Ascending aorta (tissue), 2 donors: ENCODE measurements at places on chromosomes 2 and 18. TPM values are rescaled to one million over a fixed set of nuclear protein-coding genes. Genes with fewer than 3 reads are reported as not detected.

- no peak for DNase-seq
Observed at GRCh38 chr2:39530411-39530866, 93.4 kb upstream of the MAP4K3 start.

DNA sequence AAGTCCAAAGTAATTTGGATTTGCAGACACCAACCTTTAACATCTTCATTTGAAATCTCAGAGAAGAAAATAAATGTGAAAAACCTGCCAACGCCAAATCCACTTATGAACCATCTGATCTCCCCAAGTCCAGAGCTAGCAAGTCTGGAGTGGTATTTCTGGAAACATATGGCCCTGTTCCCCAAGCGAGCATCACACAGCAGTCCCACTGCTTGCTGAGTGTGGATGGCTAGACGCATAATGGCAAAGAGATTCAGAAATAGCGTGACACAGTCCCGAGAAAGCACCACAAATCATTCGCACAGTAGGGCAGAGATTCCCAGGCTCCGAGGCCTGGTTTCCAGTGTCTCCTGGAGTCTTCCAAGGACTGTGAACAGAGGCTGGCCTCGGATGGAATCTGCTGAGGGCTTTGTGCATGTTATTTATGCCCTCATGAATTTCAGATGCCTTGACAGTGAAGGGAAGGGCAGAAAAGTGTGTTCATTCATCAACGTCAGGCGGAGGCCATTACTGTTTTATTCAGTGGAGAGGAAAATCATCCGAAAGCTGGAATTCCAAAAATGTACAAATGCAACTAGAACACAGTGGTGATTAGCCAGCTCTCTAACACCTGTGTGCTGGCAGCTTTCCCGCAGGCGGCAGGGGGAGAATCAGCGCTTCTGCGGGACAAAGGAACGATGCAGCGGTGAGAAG is 417.0 kb downstream of the EIPR1 start:
- DNase-seq = no peak

- no peak for DNase-seq
Observed at GRCh38 chr2:197121255-197121654, 189.3 kb downstream of the ANKRD44 start.

DNA sequence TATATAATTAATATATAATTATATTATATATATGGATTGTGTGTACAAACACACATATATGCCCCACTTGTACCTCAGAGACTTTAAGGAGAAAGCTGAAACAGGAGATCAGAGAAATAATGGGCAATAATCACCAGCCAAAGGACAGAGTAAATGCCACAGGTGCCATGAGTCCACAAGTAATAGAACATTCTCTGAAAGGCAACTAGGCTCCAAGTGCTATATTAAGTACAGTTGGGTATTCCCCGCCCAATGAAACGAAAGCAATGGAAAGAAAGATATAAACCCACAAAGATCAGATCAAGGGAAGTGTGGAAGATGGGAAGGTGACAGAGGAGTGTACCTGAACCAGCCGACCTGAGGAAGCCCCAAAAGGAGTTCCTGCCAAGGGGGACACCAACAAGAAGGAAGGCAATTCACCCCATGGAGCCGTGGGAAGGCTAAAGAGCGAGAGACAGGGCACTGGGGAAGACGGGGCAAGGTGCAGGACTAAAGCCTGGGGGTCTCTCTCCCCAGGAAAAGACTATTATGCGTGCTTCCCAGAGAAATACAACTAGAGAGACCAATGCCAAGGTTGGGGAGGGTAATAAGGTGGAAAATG is 19.0 kb downstream of the DYM start:
- no peak for DNase-seq

DNA sequence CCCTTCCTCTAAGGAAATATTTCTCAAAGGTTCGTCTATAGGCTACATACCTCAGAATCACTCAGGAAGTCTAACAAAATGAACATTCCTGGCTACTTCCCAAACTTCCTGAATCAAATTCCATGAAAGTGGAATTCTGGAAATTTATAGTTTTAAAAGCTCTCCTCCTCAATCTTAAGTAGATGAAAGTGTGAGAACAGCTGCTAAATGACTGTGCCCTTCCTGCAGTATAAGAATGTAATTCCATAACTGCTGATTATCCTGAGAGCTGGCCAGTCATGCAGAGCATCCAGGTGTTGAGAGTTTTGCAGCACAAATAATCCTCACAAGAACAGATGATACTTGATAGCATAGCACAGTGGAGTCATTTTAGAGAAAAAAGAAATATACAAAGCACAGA is 265.0 kb downstream of the KCNJ3 start:
- no peak for DNase-seq

GRCh38 chr2:185381631-185382030 is 357.0 kb upstream of the FSIP2 start:
- DNase-seq = no peak

- DNase-seq = no peak
Observed at GRCh38 chr2:54787755-54788366, 64.4 kb downstream of the EML6 start.

DNA sequence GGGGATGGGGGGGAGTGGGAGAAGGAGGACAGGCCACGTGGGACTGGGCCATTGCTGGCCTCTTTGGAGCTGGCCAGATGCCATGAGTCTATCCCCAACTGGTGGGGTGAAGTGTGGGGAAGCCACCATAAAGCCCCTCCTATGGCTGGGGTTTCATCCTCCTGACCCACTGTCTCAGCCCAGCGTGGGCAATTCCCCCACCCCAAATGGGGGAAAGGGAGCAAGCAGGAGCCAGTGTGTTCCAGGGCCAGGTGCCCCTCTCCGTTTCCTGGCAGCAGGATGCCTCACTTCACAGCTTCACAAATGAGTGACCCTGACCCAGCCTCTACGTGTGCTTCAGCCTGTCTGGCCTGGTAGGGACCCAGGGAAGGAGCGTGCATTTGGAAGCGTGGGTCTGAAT is 474.7 kb upstream of the HS6ST1 start:
- DNase-seq = no peak

Gene SPAG16
- 7.6 TPM for total RNA-seq

Gene SRBD1
- total RNA-seq = 7.6 TPM

Gene REEP1
- total RNA-seq = 6.4 TPM

Gene SERPINE2
- 86.1 TPM for total RNA-seq

Gene SPATA3
- total RNA-seq = not detected
